ENCODE measurements at places on chromosomes 4 and X.

- DNase-seq: no peak
Observed at GRCh38 chr4:85967872-85968271, 392.0 kb downstream of the MAPK10 start.

GRCh38 chr4:177596035-177596434, 153.8 kb upstream of the AGA start:
- no peak for DNase-seq

GRCh38 chr4:142314247-142314646, 531.9 kb downstream of the INPP4B start:
- no peak for DNase-seq

- no peak for DNase-seq
Observed at GRCh38 chr4:84968925-84969324, 2.4 kb upstream of the WDFY3 start.

DNA sequence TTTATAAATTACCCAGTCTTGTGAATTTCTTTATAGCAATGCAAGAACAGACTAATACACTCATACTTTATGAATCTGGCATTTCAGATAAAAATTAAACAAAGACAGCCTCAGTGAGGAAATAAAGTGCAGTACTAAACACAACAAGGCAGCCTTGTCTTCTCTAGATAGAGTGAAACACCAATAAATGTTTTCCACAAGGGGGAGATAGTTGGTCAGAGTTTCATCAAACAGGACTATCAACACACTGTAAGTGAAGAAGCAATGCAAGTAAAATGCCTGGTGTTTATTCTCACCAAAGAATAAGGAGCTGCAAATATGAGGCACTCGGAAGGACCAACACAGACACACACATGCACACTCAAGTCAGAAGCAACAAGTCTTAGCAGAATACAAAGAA, 62.8 kb downstream of the FAM9B start:
- no peak for DNase-seq

- DNase-seq: no peak
Observed at GRCh38 chr4:165922747-165923146, 49.7 kb downstream of the TLL1 start.

DNA sequence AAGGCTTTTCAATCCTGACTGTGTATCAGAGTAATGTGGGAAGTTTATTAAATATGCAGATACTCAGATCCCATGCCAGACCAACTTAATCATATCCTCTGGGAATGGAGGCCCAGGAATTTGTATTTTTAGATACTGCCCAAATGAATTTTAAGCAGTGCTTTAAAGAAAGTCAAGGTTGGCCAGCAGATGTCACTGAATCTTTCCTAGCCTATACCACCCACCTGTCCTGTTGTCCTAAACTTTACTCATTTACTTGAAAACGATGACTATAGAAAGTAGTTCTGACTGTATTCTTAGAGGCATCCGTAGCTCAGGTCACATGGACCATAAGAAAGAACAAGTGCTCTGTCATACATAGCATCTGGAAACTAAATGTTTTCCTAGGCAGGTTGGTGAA, 79.9 kb downstream of the AMOT start:
- DNase-seq: no peak

- DNase-seq: no peak
Observed at GRCh38 chrX:130039847-130040246, 57.4 kb downstream of the BCORL1 start.

DNA sequence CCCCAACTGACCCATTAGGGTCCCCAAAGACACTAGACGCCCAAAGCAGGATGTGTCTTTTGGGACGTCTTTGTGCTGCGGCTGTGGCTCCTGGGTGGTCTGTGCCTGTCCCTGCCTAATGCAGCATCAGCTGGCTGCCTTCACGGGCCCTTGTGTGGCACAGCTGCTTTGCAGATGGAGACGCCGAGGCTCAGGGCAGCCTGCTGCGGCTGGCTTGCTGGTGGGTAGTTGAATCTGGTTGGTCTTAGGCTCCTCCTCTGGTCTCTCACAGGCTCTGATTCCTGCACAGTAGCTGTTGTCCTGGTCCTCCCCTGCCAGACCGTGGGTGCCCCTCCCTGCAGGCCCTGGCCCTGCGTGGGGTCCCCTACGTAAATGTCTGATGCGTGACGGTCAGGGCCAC, 8.1 kb downstream of the CPZ start:
- DNase-seq: no peak

GRCh38 chrX:70437921-70438665, 6.5 kb upstream of the DLG3 start:
- DNase-seq: no peak

DNA sequence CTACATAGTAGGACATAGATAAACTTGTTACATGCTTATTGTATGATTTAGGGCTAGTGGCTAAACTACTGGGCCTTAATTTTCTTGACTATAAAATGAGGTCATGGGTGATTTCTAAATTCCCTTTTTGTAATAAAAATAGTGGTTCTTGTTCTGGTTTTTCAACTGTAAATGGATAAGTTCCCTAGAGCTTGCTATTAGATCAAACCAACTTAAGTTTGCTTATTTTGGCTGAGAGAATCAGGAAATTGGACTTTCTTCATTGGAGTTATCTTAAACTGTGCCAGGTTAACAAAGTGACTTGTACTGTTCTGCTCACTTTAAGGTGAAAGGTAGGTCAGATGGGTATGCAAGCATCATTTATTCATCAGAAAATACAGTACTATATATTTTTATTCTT, 78.3 kb downstream of the PDLIM5 start:
- DNase-seq: no peak

DNA sequence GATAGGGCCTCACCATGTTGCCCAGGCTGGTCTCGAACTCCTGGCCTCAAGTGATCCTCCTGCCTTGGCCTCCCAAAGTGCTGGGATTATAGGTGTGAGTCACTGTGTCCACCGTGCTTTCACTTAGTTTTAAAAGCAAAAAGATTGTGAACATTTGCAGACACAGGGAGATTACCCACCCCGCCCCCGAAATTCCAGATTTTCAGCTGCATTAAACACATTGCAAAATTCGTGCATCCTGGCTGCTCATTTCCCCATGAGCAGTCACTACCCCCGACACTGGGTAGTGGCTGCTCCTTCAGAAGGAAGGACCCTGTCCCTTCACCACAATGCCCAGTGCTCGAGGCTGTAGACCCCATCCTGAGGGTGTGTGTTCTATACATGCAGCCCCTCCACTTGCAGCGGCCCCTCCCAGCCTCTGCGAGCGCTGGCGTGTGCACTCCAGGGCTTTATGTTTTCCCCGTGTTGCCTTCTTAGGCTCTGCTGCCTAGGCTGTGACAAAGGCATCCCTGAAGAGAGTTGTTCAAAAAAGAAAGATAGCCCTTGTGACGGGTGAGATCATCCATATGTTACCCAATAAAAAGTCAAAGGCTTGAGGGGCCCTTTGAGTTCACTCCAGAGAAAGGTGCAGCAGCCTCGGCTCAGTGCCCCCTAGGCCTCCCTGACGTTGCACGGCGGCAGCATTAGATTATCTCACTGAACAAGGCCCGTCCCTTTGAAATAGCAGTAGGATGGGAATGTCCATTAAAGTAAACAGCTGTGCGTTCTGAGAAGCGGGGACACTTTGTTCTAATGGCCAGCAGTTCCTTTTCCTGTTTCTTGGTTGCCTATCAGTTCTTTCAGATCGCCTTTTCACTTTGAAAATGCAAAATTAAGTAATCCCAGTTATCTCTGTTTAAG, 71.6 kb downstream of the SHROOM2 start:
- DNase-seq: no peak

- no peak for DNase-seq
Observed at GRCh38 chr4:143280861-143281260, 55.8 kb upstream of the GAB1 start.

- DNase-seq: no peak
Observed at GRCh38 chrX:25191403-25191802, 175.6 kb upstream of the ARX start.

- DNase-seq: no peak
Observed at GRCh38 chrX:129093706-129094105, 429.6 kb downstream of the SMARCA1 start.

DNA sequence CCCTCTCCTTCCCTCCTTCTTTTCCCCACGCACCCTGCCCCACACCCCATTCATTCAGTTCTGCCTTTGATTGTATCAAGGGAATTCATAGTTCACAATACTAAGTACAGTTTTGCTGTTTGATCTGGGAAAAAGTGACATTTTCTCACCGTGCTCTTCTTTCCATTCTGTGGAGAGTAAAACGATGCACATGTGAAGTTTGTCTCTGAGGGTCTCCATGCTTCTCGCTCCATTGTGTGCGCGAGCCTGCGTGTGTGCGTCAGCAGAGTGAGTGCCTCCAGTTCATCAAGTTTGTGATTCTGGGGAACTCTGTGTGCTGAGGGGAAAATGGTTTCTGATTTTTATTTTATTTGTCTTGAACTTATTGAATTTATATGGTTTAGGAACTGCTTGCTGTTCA, 1.9 kb downstream of the STK26 start:
- no peak for DNase-seq

DNA sequence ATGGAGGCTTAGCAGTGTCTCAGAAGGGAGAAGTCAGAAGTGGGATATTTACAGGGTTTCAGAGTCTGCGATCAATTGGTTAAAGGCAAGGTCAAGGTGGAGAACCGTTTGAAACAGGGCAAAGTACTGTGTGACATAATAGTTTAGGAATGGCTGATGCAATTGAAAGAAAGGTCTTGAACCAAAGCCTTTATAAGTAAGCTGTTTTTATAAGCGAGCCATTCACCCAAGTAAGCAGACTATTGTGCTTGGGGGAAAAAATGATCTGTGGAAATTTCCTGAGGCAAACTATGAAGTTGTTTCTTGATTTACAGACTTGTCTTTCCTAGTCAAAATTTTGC, 327.3 kb downstream of the CAMK2D start:
- DNase-seq: no peak

- no peak for DNase-seq
Observed at GRCh38 chr4:65546882-65547416, 123.3 kb downstream of the EPHA5 start.

GRCh38 chrX:39308126-39308525, 506.9 kb downstream of the MID1IP1 start:
- no peak for DNase-seq

DNA sequence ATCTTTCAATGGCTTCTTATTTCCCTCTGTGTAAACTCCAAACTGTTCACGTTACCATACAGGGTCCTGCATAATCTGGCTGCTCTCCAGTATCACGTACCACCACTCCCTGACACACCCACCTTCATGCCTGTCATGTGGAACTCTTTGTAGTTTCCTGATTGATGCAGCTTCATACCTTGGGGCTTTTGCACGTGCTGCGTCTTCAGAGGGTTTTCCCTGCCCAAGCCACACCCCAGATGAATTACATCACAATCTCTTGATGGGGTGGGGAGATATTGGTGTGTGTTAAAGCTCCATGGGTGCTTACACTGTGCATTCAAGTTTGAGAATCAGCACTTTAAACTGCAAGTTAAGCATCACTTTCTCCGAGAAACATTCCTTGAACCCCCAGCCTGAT, 101.9 kb downstream of the CT47B1 start:
- no peak for DNase-seq

GRCh38 chr4:11019451-11020240, 335.1 kb upstream of the CLNK start:
- no peak for DNase-seq

- DNase-seq: no peak
Observed at GRCh38 chr4:145487631-145488030, 6.0 kb downstream of the SMAD1 start.

DNA sequence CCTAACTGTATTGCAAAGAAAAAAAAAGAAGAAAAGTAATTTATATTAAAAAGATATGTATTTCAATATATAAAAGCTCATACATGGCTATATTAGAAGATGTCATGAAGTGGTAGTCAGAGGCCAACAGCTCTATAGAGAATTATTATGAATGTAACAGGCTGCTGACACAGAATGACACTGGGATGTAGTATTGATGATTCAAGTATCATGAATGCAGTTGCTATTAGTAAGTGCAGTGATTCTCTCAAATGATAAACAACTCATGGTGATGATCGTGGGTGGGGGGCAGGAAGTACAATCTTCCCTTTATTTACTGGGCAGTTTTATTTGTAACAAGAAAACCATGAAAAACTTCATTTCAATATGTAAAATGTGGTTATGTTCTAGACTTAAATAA, 124.6 kb downstream of the COL4A6 start:
- no peak for DNase-seq

- DNase-seq: no peak
Observed at GRCh38 chr4:26330946-26331345, 10.1 kb downstream of the RBPJ start.

DNA sequence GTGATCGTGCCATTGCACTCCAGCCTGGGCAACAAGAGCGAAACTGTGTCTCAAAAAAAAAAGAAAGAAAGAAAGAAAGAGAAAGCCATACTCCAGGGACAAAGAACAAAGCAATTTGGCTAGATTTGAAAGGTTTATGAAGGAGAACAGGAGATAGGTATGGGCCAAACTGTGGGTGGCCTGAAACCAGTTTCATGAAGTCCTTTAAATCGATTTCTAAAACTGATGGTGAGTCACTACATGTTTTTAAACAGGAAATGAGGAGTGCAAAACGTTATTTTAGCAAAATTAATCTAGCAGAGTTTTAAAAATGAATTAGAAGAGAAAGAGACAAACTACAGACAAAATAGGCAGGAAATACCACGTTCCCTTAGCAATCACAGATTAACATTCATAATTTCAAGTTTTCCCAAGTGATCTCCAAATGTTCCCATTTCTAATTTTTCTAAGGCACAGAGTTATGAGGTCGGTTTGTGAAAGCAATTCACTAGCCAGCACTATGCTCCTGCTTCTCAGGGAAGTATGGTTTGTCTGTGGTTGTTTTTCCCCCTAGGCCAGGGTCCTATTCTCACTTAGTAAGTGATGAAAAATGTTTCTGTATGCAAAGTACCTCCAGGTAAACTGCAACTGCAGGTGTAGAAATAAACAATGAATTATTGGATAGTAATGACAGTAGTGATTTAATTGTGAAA, 190.6 kb downstream of the PPP3CA start:
- DNase-seq: no peak

GRCh38 chr4:144868309-144868708, 222.4 kb downstream of the HHIP start:
- no peak for DNase-seq

- DNase-seq: no peak
Observed at GRCh38 chrX:39716401-39716800, 381.4 kb downstream of the BCOR start.

GRCh38 chr4:136931781-136932180, 600.5 kb downstream of the PCDH18 start:
- no peak for DNase-seq

- DNase-seq: no peak
Observed at GRCh38 chr4:159562366-159562765, 459.5 kb downstream of the RAPGEF2 start.
